ENCODE measurements at places on chromosomes 2 and 18. TPM values are rescaled to one million over a fixed set of nuclear protein-coding genes. Genes with fewer than 3 reads are reported as not detected.

POTEF gene
- not detected for total RNA-seq

NEU2 gene
- total RNA-seq: not detected

TMEM178A gene
- 0.94 TPM for total RNA-seq

ANO7 gene
- total RNA-seq: 3.0 TPM

UPP2 gene
- not detected for total RNA-seq

HMSD gene
- total RNA-seq: not detected

SLC8A1 gene
- total RNA-seq: 67.1 TPM

RAB6C gene
- total RNA-seq: 1.9 TPM

PSMA8 gene
- total RNA-seq: 0.79 TPM

NYAP2 gene
- 0.17 TPM for total RNA-seq

DCC gene
- total RNA-seq: 3.5 TPM

GAREM2 gene
- total RNA-seq: 2.0 TPM

GRCh38 chr2:19914266-19914975 lies 12.6 kb upstream of the TTC32 start:
- H3K36me3 ChIP-seq: no peaks in the 10 kb centered on the region
- no peak overlapping the region for H3K4me3 ChIP-seq
- H3K4me1 ChIP-seq: no peaks in the 10 kb centered on the region

DNA sequence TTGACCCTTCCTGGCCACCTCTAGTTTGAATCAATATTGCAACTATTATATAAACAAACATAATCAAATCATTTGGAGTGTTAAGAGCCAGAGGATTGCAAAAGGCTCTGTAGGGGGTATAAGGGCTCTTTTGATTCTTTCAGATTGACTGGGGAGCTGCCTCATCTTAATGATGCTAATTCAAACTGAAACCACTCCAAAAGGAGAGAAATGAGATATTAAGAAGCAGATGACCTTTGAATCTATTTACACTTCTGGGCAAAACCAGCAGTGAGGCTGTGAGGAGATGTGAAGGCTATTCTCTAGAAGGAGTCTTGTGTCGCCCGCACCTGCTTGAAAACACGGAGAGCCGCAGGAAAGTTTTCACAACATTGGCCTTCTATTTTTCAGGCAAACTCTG lies 311.2 kb upstream of the CRIM1 start:
- H3K4me3 ChIP-seq: no peak overlapping the region
- H3K27ac ChIP-seq: no peak overlapping the region
- H3K36me3 ChIP-seq: no peaks in the 10 kb centered on the region
- DNase-seq: no peak
- H3K4me1 ChIP-seq: no peaks in the 10 kb centered on the region

- DNase-seq: no peak
- H3K4me1 ChIP-seq: no peaks in the 10 kb centered on the region
- H3K27ac ChIP-seq: no peak overlapping the region
- H3K27me3 ChIP-seq: no peaks in the 10 kb centered on the region
- H3K36me3 ChIP-seq: no peaks in the 10 kb centered on the region
- no peak overlapping the region for H3K4me3 ChIP-seq
Observed at GRCh38 chr2:223068071-223068470, 16.1 kb downstream of the KCNE4 start.

DNA sequence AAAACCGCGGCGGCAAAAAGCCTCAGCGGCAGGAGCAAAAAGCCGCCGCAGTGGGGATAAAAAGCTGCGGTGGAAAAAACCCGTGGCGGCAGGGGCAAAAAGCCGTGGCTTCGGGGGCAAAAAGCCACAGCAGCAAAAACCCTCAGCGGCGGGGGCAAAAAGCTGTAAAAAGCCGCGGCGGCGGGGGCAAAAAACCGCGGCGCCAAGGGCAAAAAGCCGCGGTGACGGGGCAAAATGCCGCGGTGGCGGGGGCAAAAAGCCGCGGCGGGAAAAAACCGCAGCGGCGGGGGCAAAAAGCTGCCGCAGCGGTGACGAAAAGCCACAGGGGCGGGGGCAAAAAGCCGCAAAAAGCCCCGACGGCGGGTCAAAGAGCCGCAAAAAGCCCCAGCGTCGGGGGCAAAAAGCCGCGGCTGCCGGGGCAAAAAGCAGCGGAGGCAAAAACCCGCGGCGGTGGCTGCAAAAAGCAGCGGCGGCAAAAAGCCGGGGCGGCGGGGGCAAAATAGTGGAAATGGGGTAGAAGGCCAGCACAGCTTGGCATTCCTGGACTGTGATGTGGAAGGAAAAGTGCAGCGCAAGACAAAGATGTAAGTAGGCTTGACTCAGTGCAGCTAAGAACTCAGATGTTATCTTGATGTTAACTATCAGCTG lies 151.8 kb downstream of the ANKRD30BL start:
- no peak overlapping the region for H3K4me3 ChIP-seq
- peaks cover 31% of the 10 kb centered on the region for H3K27me3 ChIP-seq
- H3K4me1 ChIP-seq: peaks cover 8% of the 10 kb centered on the region

- H3K27ac ChIP-seq: no peak overlapping the region
- no peaks in the 10 kb centered on the region for H3K4me1 ChIP-seq
- no peak overlapping the region for H3K4me3 ChIP-seq
Observed at GRCh38 chr18:28005164-28005563, 171.8 kb downstream of the CDH2 start.

DNA sequence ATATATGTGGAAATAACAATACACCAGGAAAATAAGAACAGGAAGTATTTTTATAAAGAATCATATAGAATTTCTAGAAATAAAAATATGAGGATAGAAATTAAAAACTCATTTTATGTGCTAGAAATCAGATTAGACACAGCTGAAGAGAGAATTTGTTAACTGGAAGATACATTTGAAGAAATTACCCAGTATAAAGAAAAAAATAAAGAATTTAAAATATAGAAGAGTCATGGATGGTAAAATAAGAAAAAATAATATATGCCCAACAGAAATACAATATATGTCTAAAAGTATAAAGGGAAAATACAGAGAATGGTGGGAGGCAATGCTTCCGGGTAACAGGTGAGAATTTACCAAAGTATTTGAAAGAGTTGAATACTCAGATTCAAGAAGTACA lies 539.9 kb downstream of the NR4A2 start:
- no peaks in the 10 kb centered on the region for H3K36me3 ChIP-seq
- H3K4me1 ChIP-seq: no peaks in the 10 kb centered on the region
- no peaks in the 10 kb centered on the region for H3K27me3 ChIP-seq
- H3K4me3 ChIP-seq: no peak overlapping the region
- no peak for DNase-seq

DNA sequence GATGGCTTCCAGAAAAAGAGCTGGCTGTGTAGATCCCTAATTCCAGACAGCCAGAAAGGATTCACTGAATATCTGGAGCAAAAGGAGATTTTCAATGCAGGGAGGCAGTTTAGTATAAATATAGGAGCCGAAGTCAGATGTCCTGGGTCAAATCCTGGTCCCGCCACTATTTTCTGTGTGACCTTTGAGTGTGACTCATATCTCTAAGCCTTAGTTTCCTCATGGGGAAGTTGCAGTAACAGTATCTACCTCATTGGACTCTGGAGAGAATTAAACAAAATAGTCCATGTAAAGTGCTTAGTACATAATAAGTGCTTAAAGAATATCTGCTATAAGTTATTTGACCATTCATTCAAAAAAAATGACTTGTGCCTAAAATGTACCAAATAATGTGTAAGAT lies 52.1 kb upstream of the ITGA6 start:
- H3K27ac ChIP-seq: no peak overlapping the region
- no peaks in the 10 kb centered on the region for H3K36me3 ChIP-seq
- DNase-seq: no peak
- no peak overlapping the region for H3K4me3 ChIP-seq
- H3K27me3 ChIP-seq: no peaks in the 10 kb centered on the region
- H3K4me1 ChIP-seq: peaks cover 15% of the 10 kb centered on the region

DNA sequence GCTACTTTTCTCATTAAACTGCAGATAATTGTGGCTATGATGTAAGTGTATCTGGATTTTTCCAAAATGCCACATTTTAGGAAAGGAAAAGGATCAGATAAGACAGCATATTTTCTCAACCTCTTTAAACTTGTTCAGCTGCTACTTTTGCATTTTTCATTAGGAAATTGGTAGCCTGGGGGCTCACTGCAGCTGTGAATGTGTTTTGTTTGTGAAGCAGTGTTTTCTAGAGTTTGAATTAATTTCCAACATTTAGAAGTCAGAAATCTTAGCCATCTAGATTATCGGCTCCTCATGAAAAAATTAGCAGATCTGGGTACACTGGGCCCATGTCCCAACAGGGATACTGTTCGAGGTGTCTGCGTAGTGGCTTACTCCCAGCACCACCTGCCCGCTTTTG lies 56.3 kb upstream of the ZDBF2 start:
- H3K36me3 ChIP-seq: no peaks in the 10 kb centered on the region
- peaks cover 6% of the 10 kb centered on the region for H3K4me1 ChIP-seq
- H3K27ac ChIP-seq: no peak overlapping the region
- no peak for DNase-seq

DNA sequence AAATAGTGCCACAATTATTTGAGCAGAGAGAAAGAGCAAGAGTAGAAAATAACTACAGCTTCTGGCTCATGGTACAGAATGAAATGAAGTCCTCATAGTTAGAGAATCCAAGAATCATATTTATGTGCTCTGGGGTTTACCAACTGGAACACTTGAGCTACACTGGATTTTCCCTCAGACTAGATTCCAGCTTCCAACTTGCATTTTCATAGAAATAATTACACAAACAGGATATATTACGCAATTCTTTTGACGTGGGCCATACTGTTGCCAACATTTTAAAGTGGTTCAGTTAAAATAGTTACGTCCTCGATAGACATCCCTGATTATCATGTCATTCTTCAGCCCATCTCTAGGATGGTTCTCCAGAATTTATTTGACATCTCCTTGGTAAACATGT lies 129.2 kb downstream of the ETAA1 start:
- no peaks in the 10 kb centered on the region for H3K4me1 ChIP-seq
- H3K27ac ChIP-seq: peak overlapping the region; percentile 12
- no peaks in the 10 kb centered on the region for H3K36me3 ChIP-seq
- H3K27me3 ChIP-seq: no peaks in the 10 kb centered on the region
- no peak overlapping the region for H3K4me3 ChIP-seq
- DNase-seq: no peak

DNA sequence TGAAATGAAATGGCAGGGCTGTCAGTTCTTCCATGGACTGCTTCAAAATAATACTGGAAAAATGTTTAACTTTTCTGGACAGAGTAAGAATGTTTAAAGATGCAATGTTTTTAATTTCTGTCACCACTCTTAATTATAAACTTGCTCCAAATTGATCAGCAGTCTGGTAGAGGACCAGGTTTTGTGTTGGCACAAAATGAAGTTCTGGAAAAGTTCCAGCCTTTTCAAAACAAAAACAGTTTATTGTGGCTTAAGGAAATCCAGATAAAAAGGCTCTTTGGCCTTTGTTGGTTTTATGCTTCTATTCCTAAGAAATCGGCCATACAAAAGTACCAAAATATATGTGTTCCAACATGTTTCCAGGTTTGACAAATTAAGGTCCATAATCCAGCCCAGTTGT lies 48.8 kb downstream of the PTRHD1 start:
- H3K4me1 ChIP-seq: peaks cover 15% of the 10 kb centered on the region
- H3K4me3 ChIP-seq: no peak overlapping the region
- DNase-seq: no peak
- H3K27me3 ChIP-seq: no peaks in the 10 kb centered on the region
- no peak overlapping the region for H3K27ac ChIP-seq
